Daoy (cell line): ENCODE measurements at places on chromosomes 12 and 14. TPM values are rescaled to one million over a fixed set of nuclear protein-coding genes. Genes with fewer than 3 reads are reported as not detected.

GRCh38 chr12:54383041-54383609 is 1.4 kb downstream of the ZNF385A start:
- DNase-seq, result peak; percentile 85

DNA sequence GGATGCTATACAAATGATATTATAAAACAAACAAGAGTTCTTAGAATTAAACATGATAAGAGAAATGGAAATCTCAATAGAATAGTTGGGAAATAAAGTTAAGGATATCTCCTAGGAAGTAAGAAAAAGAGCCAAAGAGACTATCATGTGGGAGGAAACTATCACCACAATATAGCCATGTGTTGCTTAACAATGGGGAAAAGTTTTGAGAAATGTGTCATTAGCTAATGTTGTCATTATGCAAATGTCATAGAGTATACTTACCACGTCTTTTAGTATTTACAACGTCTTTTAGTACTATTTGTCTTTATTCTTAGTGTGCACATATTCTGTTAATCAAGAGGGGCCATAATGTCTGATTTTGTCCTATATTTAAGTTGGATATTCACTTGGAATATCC is 58.7 kb downstream of the ZNF641 start:
- no peak for DNase-seq

DNA sequence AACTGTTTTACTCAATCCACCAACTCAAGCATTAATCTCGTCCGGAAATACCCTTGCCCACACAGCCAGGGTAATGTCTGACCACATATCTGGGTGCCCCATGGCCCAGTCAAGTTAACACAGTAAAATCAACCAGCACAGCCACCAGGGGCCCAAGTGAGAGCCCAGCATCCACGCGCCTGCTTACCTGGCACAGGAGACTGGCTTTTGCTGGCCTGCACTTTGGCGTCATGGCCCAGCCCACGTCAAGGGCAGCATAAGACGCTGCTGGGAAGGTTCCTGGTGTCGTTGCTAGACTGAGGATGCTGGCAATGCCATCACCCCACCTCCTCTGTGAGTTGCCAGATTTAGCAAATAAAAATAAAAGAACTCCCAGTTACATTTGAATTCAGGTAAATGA is 53.6 kb upstream of the BCL11B start:
- DNase-seq, result no peak

- DNase-seq, result peak; percentile 97
Observed at GRCh38 chr14:70707138-70708038, 65.7 kb downstream of the TTC9 start.

- DNase-seq, result peak; percentile 95
Observed at GRCh38 chr14:55103005-55103640, 25.9 kb upstream of the LGALS3 start.

GRCh38 chr12:105041186-105041585 is 43.1 kb downstream of the ALDH1L2 start:
- DNase-seq, result no peak

DNA sequence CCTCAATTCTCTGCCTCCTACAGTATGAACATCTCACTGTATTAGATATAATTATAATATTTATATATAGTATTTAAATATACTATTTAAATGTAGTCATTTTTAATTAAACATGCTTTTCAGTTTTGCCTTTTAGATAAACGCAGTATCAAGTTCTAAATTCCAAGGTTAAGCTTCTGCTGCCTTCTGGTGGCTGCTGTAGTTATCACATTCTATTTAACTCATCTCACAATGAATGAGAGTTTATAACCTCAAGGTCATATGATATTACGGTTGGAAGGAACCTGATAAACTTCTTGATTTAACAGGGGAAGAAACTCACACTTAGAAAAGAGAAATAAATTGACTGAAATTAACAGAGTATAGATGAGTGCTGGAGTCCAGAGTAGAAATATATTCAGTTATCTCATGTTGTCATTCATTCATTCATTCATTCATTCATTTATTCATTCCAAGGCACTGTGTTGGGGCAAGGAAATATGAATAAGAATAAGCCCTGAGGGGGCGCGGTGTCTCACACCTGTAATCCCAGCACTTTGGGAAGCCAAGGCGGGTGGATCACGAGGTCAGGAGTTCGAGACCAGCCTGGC is 31.9 kb downstream of the GUCY2C start:
- peak; percentile 25 for DNase-seq

DNA sequence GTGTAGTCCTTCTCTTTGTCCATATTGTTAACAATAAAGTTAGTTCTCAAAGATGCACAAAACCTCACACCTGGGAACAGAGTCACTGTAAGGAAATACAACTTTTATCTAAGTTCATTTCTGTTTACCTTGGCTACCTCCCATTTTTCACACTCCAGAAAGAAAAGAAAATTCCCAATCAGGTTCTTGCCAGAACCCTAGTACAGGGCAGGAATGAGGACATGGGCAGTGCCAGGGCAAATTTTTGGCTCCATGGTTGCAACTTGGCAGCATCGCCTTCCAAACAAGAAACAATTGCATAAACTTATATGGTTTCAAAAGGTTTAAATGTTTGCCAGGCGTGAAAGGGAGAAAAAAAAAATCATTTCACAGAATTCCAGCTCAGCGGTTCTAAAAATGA is 296.3 kb upstream of the PRKD1 start:
- DNase-seq, result no peak

- DNase-seq, result peak; percentile 21
Observed at GRCh38 chr12:74896186-74896585, 313.5 kb downstream of the KCNC2 start.

DNA sequence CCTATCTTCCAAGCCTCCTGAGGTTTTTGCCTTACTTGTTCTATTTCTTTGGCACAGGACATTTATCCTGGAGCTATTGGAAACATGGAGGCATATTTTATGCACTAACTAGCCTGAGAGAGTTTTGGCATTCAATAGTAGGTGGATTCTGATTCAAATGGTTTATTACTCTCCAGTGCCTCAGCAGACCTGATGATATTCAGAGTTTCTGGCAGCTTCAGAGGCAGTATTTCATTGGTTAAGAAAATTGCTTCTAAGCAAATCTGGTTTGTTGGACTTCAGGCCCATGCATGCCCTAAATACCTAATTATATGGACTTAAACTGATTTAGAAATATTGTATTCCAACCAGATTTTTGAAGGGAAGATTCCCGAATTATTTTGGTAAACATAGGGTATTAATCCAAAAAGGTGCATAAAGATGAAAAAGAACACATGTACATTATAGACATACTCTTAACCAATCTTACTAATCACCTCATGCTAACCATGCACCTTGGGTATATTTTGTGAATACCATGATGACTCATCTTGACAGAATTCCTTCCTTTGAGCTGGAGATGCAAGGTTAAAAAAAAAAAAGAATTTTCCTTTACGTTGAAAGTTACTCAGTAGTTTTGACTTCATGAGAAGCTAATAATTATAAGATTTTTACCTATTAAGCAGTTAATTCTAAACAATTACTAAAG is 44.3 kb upstream of the KTN1 start:
- no peak for DNase-seq

DNA sequence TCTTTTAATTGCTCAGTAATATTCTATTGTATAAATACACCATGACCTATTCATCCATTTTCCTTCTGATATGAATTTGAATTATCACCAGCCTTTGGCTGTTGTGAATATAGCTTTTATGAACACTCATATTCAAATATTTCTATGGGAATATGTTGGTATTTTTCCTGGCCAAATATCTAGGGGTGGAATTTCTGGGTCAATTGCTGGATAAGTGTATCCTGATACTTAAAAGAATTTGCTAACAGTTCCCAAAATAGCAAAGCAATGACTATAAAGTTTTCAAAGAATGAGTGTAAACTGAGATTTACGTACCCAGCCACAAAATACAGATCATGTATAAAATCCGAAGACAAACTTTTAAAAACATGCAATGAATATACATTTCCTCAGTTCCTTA is 148.7 kb upstream of the CLEC14A start:
- no peak for DNase-seq

DNA sequence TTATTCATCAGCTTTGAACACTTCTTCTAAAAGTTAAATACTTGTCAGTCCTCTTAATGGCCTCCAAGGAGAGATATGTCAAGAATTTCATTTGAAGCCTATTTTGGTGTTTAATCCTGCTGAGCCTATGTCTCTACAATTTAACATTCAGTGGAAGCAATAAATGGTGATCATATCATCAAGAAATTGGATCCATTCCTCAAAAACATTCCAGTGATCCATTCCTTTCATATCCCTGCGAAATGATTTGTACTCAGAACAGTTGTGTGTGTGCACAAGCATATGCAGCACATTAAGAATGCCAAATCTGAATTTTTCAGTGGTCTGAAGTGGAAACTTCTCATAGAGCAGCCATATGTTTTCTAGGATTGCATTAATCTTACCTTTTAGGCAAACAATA is 373.7 kb upstream of the SYT1 start:
- no peak for DNase-seq

GRCh38 chr12:132366341-132366861 is 37.0 kb upstream of the GALNT9 start:
- no peak for DNase-seq

DNA sequence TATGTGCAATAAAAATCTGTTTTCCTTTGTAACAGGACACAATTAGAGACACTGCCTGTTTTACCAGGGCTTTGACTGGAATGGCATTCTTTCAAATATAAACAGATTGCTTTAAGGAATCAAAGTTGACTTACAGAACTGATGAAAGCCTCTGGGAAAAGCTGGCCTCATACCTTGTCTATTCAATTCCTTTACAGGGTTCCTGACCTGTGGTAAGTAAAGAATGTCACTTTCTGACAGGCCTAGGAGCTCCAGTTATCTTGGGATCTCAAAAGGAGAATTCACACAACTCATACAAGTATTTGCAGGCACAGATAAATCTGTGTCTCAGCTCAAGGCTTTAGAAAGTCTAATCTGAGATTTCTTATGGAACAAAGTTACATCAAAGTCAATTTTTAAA is 88.4 kb downstream of the BCAT1 start:
- DNase-seq, result no peak

- no peak for DNase-seq
Observed at GRCh38 chr12:65511912-65512311, 233.4 kb downstream of the MSRB3 start.

GRCh38 chr12:95529693-95530225 is 21.5 kb downstream of the USP44 start:
- no peak for DNase-seq

DNA sequence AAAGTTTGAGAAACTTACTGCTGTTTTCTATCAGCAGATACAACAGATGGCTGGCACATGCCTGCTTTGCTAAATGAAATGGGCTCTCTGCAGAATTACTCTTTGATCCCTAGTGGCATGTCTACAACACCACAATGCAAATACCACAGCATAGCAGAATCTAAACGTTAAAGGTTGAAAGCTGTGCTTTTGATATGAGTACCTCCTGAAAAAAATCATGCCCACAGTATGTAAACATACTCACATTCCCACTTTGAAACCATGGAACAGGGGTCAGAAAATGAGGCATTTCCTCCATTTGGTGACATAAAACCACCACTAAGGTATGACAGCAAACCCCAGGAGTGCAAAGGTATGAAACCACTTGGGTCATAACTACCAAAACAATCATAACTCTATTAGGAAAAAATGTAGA is 7.5 kb downstream of the WIF1 start:
- DNase-seq, result peak; percentile 23

- peak; percentile 84 for DNase-seq
Observed at GRCh38 chr14:58488550-58488949, 61.0 kb downstream of the KIAA0586 start.

DNA sequence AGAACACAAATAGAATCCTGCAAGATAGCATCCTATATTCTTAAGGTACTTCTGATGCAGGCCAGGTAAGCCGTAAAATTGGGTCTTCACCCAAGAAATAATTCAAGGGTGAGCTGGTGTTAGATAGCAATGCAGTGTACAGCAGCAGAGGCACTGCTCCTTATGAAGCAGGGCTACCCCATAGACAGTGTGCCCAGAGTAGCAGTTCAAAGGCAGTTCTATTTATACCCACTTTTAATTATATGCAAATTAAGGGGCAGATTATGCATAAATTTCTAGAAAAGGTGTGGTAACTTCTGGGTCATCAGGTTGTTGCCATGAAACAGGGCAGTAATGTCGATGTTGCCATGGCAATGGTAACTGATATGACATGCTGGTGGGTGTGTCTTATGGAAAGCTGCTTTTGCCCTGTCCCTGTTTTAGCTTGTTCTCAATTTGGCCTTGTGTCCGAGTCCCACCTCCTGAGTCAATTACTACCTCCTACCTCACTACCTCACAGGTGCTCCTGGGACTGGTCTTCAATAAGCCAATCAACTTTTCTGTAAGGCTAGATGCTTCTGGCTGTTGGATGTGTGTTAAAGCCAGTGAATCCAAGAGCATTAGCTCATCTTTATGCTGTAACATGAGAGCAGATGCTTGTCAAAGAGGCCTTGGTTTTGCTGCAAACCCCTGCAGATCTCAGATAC is 61.0 kb downstream of the PPM1A start:
- no peak for DNase-seq

DNA sequence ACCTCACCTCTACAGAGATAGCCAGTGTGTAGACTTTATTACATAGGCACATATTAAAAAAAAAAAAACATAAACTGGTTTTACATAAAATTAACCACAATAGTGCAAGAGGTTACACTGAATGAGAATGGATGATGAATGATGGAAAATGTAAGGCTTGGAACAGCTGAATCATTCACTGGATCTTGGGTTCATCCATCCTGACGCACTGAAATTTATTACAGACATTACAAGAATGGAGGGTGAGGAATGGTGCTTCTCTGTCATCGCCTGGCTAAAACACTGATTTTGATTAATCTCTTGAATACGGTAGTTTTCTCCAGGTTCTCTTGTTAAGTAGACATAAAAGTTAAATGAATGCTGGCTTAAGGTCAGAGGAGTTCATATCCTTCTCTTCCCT is 40.0 kb upstream of the GTF2A1 start:
- no peak for DNase-seq

DNA sequence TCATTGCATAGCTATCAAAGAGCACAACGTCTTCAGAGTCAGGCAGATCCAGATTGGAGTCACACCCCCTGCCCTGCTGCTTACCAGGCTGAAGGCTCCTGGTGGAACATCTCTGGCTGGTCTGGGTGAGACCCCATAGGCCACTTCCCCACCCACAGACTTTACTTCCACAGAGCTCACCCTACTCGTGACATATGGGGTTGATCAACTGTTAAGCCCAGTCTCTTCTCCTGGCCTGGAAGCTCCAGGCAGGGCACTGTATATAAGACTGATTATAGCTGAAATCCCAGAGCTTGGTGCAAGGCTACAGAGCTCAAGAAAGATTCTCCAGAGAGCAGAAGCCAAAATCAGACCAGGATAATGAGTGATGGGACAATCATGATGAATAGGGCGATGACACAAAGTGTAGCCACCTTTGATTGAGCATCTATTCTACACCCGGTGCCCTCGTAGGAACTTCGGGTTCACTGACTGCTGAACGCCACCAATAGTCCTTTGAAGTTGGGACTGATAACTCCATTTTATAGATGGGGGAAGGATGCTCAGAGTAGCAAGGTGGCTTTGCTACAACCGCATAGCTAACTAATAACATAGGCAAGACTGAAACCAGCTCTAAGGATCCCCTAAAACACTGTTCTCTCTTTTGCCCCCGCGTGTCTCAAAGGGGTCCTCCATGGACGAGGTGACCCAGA is 287.8 kb downstream of the BCL11B start:
- no peak for DNase-seq

- no peak for DNase-seq
Observed at GRCh38 chr14:69917287-69917686, 38.1 kb downstream of the SMOC1 start.

Gene SRRM4
- total RNA-seq, result 0.03 TPM in 1 of 2 replicates, not detected in the other

Gene LRRIQ1
- total RNA-seq, result 0.51 and 1.6 TPM in 2 replicates

Gene TAS2R50
- total RNA-seq, result 0.34 TPM in 1 of 2 replicates, not detected in the other

Gene TRHDE
- 7.9 and 10.7 TPM in 2 replicates for total RNA-seq

Gene TNS2
- 7.0 and 8.2 TPM in 2 replicates for total RNA-seq

Gene GLS2
- total RNA-seq, result 5.4 TPM in 1 of 2 replicates, not detected in the other

Gene PRORP
- 50.0 and 73.2 TPM in 2 replicates for total RNA-seq

Gene RND1
- total RNA-seq, result 0.51 and 4.7 TPM in 2 replicates
